Jurkat, Clone E6-1 (cell line): ENCODE measurements at places on chromosomes 7 and 10.

DNA sequence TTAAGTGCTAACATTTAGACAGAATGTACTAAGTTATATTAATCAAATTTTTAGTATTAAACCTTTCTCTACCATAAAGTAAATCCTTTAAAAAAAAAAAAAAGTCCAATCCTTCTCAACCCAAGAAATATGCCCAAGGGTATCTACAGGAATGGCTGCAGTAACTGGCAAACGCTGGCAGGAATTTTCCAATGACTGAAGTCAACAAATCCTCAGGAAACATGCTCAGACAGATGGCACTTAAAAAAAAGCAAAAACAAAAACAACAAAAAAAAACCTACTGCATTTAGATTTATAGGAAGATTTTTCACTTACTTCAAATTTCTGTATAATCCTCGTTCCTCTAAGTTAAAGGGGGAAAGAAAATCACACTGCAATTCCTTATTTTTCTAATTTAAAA is 666 bp downstream of the SVIL start:
- DNase-seq: no peak

DNA sequence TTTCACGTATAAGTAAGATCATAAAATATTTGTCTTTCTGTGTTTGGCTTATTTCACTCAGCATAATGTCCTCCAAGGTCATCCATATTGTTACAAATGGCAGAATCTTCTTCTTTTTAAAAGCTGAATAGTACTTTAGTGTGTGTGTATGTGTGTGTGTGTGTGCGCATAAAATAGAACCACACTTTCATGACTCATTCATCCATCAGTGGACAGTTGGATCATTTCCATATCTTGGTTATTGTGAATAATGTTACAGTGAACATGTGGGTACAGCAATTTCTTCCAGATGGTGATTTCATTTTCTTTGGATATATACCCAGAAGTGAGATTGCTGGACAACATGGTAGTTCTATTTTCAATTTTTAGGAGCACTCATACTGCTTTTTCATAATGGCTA is 622.4 kb downstream of the NRG3 start:
- no peak for DNase-seq

DNA sequence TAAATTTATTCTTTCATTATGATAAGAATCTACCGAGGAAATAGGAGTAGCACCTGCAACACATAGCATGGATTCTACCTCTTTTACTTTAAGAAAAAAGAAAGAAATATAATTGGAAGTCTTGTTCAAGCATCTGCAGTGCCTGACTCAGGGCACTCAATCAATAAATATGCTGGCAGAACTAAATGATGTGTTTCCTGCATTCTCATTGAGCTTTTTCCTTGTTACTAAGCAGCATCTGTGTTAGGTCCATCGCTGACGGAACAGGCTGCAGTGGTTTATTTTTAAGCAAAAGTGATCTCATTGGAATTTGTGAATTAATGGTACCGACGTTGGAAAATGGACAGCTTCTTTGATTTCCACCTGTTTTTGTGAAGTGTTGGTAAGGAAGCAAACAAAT is 417.5 kb downstream of the DPP6 start:
- no peak for DNase-seq

- no peak for DNase-seq
Measured at GRCh38 chr10:34145715-34146114, 669.4 kb downstream of the PARD3 start.
